ENCODE measurements at places on chromosomes 3 and 15.
A peak's percentile ranks its signal among the peaks of the same experiment; 100 is the strongest.

DNA sequence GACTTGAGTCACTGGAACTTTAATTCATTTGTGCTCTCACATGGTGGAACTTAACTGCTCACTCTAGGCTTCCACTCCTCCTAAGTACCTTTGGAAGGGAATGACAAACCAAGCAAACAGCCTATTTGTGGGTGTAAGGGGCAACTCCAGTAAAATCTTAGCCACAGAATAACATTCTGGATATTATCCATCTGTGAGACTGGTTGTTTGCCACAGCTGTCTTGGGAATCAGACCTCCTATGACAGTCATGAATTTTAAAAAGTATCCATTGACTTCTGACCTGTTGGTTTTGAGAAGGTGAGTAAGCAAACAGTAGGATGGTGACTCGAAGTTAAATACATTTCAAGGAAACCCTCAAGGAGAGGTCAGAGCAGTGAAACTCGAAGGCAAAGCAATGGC is 147.3 kb upstream of the CDIN1 start:
- no peak for DNase-seq

GRCh38 chr15:100651253-100651652 is 48.9 kb downstream of the ASB7 start:
- no peak for DNase-seq

DNA sequence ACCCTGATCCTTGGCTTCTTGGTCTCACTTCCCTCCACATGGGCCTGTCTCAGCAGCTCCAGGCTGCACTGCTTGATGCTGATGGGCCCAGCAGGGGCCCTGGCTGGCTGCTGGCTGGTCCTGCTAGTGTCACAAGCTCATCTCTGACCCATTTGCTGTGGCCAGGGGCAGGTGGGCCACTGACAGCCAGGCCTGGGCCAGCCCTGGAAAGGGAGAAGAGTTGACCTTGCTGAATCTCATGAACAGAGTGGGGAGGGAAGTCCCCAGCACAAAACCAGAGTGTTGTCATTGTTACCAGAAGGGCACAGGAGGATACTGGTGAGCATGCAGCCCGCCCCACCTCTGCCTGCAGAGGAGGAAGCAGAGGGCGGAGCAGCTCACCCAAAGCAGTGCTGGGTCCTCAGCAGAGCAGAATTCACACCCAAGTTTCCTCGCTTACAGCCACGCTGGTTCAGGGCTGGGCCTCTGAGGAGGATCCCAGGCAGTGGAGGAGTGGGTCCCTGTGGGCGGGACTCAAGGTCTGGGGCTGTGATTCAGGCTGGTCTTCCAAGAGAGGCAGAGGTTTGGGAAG is 7.6 kb upstream of the KLF15 start:
- no peak for DNase-seq

GRCh38 chr15:42528970-42529369 is 19.6 kb downstream of the LRRC57 start:
- no peak for DNase-seq

DNA sequence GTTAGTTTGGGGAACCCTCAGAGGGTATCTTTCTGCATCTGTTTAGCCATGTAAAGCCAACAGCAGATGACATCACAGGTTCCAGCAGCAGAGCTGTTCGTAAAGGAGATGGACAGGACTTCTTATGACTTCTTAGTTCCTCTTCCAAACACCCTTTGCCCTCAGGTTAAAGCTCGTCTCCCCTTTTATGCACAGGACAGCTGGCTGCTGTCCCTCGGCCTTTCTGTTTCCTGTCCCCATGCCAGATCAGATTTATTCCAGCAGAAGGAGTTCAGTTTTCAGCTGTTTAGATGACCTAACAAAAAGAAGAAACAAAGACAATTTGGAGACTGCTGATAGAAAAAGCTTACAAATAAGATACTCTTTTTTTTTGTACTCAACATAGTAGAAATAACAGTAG is 45.1 kb downstream of the SEC22A start:
- DNase-seq, result no peak

DNA sequence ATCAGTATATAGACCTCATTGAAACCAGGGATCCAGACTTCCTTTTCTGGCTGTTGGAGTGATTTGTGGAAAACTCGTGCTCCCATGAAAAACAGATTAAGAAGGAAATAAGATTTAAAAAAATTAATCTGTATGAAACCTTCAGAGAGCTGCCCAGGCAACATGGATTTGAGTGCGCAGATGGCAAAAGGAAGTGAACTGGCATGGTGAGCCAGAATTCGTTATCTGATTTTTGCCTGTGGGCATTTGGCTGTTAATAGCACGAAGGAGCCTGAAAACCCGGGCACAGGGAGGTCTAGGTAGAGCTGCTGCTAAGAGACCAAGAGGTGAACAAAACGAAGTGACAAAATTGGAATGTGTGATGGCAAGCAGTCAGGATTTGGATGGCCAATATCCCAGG is 19.1 kb upstream of the SPINK8 start:
- DNase-seq, result no peak

- DNase-seq, result no peak
These were observed 73.8 kb downstream of the RBPMS2 start for GRCh38 chr15:64701482-64702184.

- no peak for DNase-seq
These were observed 1.7 kb upstream of the DLL4 start for GRCh38 chr15:40927495-40927872.

DNA sequence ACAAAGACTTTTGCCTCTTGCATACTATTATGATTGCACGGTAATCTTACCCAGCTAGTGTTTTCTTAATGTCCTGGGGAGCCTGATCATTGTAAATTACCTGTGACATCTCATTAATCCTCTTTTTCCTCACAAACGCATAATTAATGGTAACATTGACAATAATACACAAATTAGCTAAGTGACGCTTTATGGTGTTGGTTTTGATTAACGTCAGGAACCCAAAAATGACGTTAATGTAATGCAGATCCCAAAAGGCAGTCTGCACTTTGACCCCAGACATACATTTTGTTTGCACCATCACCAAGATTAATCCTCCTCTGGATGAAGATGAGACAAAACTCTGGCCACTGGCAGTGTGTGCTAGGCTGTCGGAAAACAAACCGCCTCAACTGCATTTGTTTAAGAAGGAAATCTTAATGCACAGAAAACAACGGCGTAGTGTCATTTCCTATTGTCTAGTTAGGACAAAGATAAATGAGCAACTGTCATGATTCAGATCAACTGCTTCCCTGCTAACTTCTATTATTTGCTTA is 83.9 kb upstream of the CDIN1 start:
- no peak for DNase-seq

- peak; percentile 85 for DNase-seq
These were observed 6.0 kb upstream of the SRP14 start for GRCh38 chr15:40044717-40045571.

GRCh38 chr15:68083463-68083862 is 29.3 kb downstream of the PIAS1 start:
- DNase-seq, result no peak

DNA sequence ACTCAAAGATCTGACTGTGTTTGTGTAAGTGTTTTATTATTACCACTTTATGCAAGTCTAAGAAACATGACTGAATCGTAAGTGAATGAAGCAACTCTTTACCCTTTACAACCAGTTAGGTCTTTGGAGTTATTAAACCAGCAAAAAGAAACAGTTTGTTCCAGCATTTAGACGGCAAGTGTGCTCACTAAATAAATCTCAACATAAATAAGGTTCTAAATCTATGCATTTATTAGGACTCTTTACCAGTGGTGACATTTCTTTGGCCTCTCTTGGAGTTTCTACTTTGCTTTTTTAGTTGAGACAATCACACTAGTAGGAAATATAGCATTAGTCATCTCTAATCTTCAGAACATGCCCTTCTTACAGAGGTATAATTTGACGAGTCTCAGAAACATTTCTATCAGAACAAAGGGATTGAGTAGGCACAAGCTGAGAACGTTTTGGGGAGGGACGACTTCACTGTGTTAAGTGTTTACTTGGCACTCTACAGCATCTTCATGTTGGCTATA is 739.9 kb upstream of the NR2F2 start:
- DNase-seq, result no peak

DNA sequence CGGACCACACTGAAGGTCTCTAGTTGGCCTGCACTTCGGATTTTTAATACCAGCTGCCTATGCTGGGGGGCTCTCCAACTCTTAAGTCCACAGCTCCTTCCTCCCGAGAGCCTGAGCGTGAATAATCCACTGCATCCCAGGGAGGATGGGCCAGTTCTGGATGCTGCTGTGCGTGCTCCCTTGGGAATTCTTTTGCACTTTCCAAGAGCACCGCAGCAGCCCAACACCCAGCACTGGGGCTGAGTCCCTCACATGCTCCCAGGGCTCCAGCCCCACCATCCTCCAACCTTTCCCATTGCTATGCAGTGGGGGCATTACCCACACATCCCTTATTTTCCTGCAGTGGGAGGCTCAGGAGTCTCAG is 136.4 kb upstream of the IQSEC1 start:
- no peak for DNase-seq

- DNase-seq, result no peak
These were observed 281.6 kb downstream of the PLCL2 start for GRCh38 chr3:17166369-17166768.

DNA sequence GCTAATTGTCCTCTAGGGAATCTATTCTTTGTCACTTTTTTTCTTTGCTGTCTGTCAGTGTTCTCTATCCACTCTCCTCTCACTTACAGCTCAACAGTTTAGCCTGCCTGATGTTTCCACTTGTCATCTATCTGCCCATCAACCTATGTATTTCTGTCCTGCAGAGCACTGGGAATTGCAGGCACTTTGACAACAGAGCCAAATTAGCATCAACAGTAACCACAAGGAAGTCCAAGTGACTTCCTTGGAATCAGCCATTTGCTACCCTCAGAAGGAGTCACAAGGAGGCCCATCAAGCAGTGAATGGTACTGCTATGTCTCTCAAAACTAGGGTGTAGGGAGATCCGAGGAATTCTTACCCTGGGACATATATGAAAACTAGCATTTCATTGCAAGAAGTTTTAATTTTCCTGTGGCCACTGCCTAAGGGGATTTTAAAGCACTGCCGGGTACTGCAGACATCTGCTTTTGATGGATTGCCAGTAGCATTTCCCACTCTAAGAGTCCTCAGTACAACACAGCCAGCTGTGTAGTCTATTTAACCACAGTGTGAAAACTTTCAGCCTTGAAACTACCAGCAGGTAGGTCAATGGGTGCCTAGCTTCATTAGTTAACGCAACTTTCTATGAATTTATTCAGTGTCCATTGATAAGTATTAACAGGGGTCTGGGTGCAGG is 898.8 kb downstream of the NTRK3 start:
- DNase-seq, result no peak

DNA sequence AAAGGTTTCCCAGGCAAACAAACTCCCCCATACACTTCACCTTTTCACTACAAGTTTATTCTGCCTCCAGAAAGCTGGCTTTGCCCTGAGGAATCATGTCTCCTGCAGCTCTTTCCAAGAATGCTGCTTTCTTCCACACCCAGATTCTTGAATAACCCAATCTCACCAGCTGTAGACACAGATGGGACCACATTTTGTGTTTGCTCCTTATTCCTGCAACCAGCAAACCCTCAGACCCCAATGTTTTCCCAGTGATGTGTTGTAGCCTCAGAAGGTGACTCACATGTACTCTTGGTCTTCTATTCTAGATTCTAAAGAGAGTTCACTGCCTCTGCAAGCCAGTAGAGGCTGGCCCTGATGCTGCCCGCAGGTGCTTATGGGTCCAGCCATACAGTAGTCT is 23.6 kb upstream of the TRIM59 start:
- no peak for DNase-seq

GRCh38 chr15:48325400-48325799 is 5.8 kb upstream of the DUT start:
- no peak for DNase-seq

DNA sequence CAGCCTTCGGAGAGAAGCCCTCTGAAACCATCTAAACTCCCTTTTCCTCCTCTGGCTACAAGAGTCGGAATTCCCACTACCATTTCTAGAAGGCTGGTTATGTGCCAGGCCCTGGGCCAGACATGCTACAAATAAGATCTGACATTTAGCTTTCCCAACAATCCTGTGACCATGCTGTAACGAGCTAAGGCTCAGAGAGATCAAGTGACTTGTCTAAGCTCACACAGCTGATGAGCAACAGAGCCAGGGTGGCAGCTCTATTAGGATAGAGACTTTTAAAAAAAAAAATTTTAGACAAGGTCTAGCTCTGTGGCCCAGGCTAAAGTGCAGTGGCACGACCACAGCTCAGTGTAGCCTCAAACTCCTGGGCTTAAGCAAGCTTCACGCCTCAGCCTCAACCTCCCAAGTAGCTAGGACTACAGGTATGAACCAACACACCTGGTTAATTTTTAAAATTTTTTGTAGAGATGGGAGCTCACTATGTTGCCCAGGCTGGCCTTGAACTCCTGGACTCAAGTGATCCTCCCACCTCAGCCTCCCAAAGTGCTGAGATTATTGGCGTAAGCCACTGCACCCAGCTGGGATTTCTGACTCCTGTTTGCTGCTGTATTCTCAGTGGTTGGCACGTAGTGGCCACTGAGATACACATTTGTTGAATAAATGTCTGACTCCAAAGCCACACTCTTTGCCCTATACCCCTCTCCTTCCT is 34.6 kb downstream of the LSM3 start:
- no peak for DNase-seq

GRCh38 chr3:48504051-48504946 is at the start of gene SHISA5:
Gene SHISA5 (minus strand): TSS chr3:48504174. CDS start chr3:48504094, 80 bp downstream.
- DNase-seq, result peak; percentile 49

GRCh38 chr15:23787346-23788105 is 100.4 kb upstream of the NDN start:
- no peak for DNase-seq

DNA sequence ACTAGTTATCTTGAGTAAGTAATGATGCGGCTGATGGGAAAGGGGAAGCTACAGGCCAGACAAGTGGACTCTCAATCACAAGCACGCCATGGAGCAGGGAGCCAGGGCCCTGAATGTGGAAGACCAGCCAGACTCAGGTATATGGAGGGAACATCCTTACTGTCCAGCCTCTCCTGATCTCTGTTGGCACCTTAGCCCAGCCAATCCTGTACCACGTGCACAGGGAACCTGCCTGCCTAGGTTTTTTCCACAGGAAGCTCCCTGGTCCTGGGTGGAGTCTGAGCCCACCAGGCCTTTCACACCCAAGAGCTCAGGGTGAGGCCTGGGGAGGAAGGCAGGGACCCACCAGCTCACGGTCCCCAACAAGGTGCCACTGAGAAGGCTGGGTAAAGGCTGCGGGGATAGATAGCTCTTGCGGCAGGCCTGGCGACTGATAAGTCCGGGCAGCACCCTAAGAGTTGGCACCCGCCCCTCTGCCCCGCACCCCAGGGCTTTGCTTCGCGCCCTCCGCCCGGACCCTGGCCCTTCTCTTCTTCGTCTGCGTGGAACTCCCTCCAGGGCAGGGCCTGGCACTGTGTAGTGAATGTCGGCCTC is 933 bp upstream of the APEH start:
- no peak for DNase-seq

- DNase-seq, result no peak
These were observed 164.5 kb downstream of the RORA start for GRCh38 chr15:61064651-61065050.

Measured in stimulated activated naive CD4-positive, alpha-beta T cell treated with Interleukin-2 at 50 U/mL for 16 hours (primary cell).